H7 (cell line): ENCODE measurements at places on chromosomes 1 and 21.
A peak's percentile ranks its signal among the peaks of the same experiment; 100 is the strongest.

GRCh38 chr1:53417074-53417511 is 42.1 kb upstream of the DMRTB1 start:
- no peak for DNase-seq

- no peak for DNase-seq
Observed at GRCh38 chr1:53047737-53048736, 14.0 kb upstream of the PODN start.

DNA sequence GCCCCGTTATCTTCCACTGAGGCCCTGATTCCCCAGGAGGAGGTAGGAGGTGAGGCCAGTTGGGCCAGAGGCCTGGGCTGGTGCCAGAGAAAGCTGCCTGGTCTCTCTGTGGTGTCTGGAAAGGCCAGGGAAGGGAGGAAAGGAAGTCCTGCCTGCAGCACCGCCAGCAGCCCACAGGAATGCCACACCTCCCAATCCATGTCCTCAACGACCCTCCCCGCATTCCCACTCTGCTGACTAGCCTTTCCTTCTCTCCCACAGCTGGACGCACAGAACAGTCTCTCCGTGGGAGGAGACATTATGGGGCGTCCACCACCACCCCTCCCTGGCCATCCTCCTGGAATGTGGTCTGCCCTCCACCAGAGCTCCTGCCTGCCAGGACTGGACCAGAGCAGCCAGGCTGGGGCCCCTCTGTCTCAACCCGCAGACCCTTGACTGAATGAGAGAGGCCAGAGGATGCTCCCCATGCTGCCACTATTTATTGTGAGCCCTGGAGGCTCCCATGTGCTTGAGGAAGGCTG is 18.0 kb downstream of the CSF1 start:
- peak; percentile 37 for DNase-seq

DNA sequence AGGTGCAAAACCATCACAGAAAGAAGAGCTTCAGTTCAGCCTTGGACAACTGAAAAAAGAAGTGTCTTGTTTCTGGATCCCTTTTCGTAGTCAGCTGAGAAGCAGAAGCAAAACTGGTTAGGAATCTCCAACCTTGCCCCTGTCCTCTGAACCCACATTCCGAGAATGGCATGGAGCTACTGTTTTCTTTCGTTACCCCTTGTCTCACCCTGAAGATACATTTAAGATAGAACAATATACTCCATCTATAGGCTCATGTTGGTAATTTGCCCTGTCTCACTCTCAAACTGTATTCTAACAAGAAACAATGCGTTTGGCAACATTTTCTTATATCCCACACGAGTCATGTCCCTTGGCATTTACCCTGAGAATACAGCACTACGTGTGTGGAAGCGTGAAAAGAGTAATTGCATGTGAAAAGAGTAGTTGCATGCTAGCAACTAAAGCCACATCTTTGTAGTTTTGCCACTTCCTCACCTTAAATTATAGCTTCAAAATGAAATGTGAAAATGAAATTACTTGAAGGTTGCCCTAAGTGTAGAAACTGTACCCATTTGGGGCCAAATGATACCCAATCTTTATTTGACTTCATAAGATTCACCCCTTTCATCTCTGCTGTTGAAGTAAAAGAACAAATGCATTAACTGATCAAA is 5.3 kb downstream of the SLAMF7 start:
- DNase-seq, result no peak

GRCh38 chr1:97646071-97646470 is 274.8 kb downstream of the DPYD start:
- DNase-seq, result no peak

DNA sequence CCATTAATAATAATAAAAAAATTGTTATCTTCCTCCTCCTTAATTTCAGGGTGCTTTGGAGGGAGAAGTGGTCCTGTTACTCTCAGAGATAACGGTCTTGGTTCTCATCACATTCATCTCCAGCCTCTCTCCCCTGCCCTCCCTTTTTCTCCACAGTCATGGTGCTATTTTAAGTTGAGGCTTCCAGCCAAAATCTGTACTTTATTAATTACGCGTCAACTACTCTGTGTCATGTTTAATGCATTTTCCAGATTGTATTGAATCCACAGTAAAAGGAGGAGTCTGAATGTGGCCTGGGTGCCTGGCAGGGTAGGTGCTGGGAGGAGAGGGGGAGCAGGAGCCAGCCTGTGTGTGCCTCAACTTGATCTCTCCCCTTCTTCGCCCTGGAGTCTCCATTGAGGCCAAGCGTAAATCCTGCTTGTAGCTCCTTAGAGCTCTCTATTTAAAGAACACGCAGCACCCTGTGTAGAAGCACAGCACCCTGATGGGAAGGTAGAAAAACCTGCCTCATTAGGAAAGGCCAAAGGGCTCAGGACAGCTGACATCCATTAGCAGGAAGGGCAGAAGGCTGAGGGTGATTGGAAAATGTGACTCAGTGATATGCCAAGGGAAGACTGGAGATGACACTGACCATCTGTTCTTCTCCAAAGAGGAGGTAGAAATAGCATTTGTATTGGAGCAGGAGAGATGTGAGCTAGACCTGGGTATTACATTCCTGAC is 82.4 kb downstream of the PLXNA2 start:
- DNase-seq, result no peak

- DNase-seq, result no peak
Observed at GRCh38 chr21:31566064-31566463, 93.4 kb upstream of the SOD1 start.

- peak; percentile 92 for DNase-seq
Observed at GRCh38 chr1:43934101-43934985, 742 bp downstream of the ARTN start.

- no peak for DNase-seq
Observed at GRCh38 chr1:246445503-246445902, 61.6 kb downstream of the SMYD3 start.

- DNase-seq, result peak; percentile 57
Observed at GRCh38 chr1:27342391-27342777, 562 bp downstream of the SYTL1 start.

DNA sequence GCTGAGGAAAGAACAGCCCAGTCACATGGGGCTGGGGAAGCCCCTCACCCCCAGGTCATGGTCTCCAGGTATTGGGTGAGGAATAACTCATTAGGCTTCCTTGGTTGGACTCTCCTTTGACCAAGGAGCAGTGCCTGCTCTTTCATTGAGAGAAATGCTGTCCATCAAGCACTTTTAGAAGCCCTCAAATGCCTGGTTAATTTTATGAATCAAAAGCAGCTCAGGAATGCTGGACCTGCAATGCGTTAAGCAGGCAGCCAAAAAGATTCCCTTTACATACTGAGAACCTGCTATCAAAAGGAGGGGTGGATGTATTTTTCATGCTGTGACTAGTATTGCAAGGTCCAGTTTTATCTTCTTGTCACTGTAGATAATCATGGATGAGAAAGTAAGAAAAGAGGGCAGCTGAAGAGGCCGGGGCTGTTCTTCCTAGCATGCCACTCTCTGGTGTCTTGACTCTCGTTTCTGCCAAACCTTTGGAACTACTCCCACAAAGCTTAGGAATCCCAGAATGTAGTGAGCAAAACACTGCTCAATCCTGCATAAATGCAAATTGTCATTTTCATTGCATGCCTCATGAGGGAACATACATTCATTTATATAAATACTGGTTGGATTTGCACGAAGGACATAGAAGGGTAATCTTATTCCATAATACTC is 2.1 kb upstream of the CD58 start:
- DNase-seq, result no peak

- peak; percentile 58 for DNase-seq
Observed at GRCh38 chr1:160209321-160210046, 4.3 kb downstream of the PEA15 start.

DNA sequence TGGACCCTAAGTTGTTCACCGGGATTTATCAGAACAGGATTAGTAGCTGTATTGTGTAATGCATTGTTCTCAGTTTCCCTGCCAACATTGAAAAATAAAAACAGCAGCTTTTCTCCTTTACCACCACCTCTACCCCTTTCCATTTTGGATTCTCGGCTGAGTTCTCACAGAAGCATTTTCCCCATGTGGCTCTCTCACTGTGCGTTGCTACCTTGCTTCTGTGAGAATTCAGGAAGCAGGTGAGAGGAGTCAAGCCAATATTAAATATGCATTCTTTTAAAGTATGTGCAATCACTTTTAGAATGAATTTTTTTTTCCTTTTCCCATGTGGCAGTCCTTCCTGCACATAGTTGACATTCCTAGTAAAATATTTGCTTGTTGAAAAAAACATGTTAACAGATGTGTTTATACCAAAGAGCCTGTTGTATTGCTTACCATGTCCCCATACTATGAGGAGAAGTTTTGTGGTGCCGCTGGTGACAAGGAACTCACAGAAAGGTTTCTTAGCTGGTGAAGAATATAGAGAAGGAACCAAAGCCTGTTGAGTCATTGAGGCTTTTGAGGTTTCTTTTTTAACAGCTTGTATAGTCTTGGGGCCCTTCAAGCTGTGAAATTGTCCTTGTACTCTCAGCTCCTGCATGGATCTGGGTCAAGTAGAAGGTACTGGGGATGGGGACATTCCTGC is 3.9 kb upstream of the OLFML3 start:
- DNase-seq, result no peak

GRCh38 chr1:147600119-147601111 is 59.1 kb downstream of the BCL9 start:
- no peak for DNase-seq

DNA sequence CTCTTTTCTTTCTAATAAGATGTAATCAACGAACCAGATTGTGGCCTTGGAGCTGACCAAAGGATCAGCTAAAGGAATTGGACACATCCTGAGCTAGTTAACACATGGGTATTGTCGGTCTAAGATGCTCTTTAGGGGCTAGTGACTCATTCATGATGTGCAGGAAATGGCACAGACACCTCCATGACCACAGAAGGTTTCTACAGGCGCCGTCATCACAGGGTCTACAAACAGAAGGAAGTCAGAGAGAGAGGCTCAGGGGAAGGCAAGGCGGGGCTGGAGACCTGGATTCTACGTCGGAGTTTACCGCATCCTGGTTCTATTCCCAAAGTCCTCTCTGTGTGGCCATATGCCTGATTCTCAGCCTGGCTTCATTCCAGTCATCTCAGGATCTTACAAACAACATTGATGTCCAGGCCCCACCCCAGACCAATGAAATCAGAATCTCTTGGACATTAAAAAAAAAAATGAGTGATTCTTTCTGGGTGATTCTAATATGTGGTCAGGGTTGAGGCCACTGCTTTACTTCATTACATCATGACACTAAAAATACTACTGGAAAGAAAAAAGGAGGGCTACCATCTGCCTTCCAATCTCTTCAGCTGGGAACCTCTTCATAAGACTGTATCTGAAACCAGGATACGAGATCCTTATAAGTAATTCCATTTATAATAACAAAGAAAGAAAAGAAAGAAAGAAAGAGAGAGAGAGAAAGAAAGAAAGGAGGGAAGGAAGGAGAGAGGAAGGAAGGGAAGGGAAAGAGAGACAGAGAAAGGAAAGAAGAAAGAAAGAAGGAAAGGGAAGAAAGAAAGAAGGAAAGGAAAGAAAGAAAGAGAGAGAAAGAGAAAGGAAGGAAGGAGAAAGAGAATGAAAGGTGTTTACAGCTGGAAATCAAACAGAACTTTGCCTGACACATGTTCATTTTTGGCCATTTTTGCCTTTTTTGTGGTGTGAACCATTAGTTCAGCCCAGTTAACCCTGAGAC is 11.6 kb upstream of the KCNJ15 start:
- DNase-seq, result no peak

DNA sequence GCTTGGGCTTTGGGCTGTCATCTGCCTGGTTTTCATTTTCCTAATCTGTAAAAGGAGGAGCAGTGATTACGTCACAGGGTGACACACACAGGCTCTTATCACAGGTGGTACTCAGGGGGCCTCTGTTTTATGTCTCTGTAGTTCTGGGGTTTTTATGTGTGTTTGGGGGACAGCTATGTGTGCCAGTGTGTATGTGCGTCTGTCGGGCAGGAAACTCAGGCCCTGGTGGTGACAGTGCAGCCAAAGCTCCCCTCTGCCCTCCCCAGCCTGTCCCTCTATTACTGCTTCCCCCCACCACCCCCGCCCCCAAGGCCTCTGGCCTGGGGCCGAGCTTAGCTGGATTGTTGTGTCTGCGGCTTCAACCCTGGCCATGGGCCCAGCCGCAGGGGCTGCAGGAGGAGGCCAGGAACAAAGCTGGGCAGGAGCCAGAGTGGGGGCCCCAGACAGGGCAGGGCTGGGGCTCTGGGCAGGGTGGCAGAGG is 13.3 kb downstream of the MFAP2 start:
- no peak for DNase-seq

GRCh38 chr1:22416555-22417454 is 34.8 kb upstream of the ZBTB40 start:
- peak; percentile 92 for DNase-seq

- DNase-seq, result no peak
Observed at GRCh38 chr1:85576266-85576641, 4.3 kb upstream of the CCN1 start.

- DNase-seq, result no peak
Observed at GRCh38 chr1:94989398-94989797, 62.5 kb upstream of the CNN3 start.

DNA sequence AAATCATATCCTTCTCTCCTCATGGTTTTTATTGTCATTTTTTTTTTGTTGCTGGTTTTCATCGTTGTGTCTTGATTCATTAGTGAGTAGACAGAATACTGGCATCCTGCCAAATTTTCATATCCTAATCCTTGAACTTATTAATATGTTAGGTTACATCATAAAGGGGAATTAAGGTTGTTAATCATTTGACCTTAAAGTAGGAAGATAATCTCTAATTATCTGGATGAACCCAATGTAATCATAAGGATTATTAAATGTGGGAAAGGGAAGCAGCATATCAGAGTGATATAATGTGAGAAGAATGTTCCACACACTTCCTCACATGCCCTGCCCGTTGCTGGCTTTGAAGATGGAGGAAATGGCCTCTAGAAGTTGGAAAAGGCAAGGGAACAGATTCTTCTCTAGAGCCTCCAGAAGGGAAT is 299.7 kb downstream of the HMCN1 start:
- no peak for DNase-seq

- DNase-seq, result peak; percentile 75
Observed at GRCh38 chr1:110339407-110340206, 430 bp downstream of the RBM15 start.

GRCh38 chr1:65109487-65109886 is 38.5 kb upstream of the AK4 start:
- DNase-seq, result no peak

DNA sequence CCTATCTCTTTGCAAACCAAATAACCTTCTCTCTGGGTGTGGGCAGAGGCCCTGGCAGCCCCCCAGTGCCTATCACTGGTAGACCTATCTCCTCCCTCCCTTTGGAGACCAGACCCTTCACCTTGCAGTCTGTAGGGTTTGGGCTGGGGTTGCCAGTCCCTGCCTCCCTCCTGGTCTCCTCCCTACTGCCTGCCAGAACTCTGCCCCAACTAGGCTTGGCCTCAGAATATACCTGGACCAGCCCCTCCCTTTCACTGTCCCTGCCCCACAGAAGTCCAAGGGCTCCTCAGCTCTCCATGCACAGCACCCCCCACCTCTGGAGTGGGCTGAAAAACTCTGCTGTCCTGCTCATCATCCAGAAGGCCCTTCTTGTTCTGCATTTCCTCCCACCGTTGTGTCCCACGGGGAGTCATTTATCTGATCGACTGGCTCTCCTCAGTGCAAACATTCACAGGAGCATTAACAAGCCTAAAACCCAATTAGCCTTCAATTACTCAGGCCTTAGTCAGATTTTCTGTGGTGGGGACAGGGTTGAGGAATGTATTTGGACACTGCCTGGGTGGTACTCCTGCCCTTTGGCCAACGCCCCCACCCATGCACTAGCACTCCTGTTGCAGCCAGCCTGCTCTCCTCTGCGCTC is 27.7 kb upstream of the DMBX1 start:
- no peak for DNase-seq

- DNase-seq, result peak; percentile 87
Observed at GRCh38 chr1:26161415-26162219, 2.7 kb downstream of the FAM110D start.

- no peak for DNase-seq
Observed at GRCh38 chr1:204803607-204804006, 67.1 kb upstream of the NFASC start.

- DNase-seq, result peak; percentile 75
Observed at GRCh38 chr1:178341261-178341956, 155.4 kb downstream of the CLEC20A start.
